ENCODE measurements at places on chromosomes 6 and 20. TPM values are rescaled to one million over a fixed set of nuclear protein-coding genes. Genes with fewer than 3 reads are reported as not detected.

DNA sequence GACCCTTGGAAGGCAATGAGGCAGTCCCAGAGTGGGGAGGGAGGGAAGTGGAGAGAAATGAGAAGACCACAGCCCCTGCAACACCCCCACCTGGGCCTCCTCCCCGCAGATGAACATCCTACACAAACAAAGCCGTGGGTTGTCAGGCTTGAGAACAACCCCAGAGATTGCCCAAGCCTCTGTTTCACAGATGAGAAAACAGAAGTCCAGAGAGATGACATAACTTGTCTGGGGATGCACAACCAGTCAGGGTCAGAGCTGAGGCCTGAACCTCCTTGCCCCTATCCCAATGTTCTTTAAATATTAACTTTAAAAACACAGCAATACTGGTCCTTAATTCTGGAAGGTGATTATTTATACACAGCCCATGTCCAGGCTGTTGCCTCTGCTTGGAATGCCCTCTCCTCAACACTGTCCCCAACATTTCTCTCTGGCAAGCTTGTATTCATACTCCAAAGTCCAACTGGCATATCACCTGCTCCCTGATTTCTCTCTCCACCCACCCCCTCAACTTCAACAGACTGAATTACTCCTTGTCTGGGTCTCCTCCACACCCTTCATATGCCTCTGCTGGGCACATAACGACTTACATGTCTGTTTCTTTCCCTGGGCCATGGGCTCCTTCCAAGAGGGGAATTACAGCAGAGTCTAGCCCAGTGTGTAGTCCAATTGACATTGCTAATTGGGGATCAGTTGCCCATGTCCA lies 135.5 kb upstream of the LRFN2 start:
- H3K27me3 ChIP-seq, result peaks cover 76% of the 10 kb centered on the region
- no peaks in the 10 kb centered on the region for H3K36me3 ChIP-seq
- no peaks in the 10 kb centered on the region for H3K4me1 ChIP-seq
- no peak overlapping the region for H3K4me3 ChIP-seq
- no peak for DNase-seq

DNA sequence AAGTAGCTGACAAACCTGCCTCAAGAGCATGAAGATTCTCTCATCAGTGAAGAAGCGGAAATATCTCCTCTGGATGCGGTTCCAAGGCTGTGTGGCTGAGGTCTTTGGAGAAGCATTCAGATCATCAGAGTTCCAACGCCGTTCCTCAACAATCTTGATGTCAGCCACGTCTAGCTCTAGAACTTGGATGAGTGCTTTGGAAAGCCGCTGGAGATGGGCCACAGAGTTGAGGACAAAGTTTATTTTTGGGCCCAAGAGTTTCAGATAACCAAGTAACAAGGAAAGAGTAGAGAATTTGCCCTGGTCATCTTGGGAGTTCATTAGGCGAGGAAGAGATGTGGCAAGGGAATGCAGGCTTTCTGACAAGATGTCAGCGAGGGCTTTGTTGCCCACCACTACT lies 20.9 kb downstream of the TTI1 start:
- DNase-seq, result no peak
- H3K27ac ChIP-seq, result no peak overlapping the region
- no peaks in the 10 kb centered on the region for H3K27me3 ChIP-seq
- H3K36me3 ChIP-seq, result peaks cover 3% of the 10 kb centered on the region
- no peaks in the 10 kb centered on the region for H3K4me1 ChIP-seq

DNA sequence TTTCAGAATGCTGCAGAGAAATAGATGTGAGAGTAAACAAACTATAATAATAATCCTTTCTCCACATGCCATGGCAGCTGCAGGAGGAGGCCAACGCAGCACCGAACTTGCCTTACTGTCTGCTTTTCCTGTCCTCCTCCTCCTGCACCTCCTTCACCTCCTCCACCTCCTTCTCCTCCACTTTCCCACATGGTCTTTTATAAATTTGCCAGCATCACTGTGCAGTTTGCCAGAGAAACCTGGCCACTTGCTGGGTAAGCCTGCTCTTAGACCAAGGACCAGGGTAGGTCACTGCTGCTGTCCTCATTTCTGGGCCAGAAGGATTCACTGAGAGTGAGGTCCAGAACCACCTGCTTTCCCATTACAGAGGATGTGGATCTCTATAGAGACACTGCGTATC lies 8.7 kb downstream of the SGK1 start:
- H3K27me3 ChIP-seq, result peaks cover 10% of the 10 kb centered on the region
- no peaks in the 10 kb centered on the region for H3K36me3 ChIP-seq
- DNase-seq, result no peak
- H3K27ac ChIP-seq, result no peak overlapping the region
- H3K4me1 ChIP-seq, result no peaks in the 10 kb centered on the region
- no peak overlapping the region for H3K4me3 ChIP-seq

DNA sequence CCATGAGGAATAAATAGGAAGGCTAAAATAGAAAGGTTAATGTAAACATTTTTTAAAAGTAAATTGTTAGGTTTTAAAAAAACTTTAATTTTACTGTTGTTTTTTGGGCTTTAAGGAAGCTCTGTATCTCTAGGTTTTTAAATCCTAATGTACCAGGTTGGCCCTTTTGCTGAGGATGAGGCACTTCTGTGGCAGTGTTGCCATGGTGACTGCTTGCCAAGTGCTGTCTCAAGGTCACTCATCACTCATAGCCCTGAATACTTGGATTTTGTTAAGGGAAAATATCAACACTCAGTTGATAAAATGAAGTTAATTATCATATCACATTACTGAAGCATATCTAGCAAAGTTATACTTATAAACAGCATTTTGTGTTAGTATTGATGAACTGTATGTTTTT lies 50.2 kb downstream of the NCOA3 start:
- H3K4me1 ChIP-seq, result no peaks in the 10 kb centered on the region
- no peak overlapping the region for H3K4me3 ChIP-seq
- no peak overlapping the region for H3K27ac ChIP-seq
- no peak for DNase-seq
- H3K27me3 ChIP-seq, result no peaks in the 10 kb centered on the region

GRCh38 chr6:169961772-169962561 lies 210.5 kb downstream of the ERMARD start:
- H3K27ac ChIP-seq, result no peak overlapping the region
- H3K27me3 ChIP-seq, result peaks cover 38% of the 10 kb centered on the region
- H3K4me3 ChIP-seq, result no peak overlapping the region
- DNase-seq, result no peak

- peak overlapping the region; percentile 97 for H3K27ac ChIP-seq
- no peak for DNase-seq
- peak overlapping the region; percentile 54 for H3K4me3 ChIP-seq
- peaks cover 38% of the 10 kb centered on the region for H3K4me1 ChIP-seq
- peaks cover 28% of the 10 kb centered on the region for H3K36me3 ChIP-seq
- H3K27me3 ChIP-seq, result no peaks in the 10 kb centered on the region
These were observed 45.4 kb downstream of the SYNJ2 start for GRCh38 chr6:158026901-158027589.

DNA sequence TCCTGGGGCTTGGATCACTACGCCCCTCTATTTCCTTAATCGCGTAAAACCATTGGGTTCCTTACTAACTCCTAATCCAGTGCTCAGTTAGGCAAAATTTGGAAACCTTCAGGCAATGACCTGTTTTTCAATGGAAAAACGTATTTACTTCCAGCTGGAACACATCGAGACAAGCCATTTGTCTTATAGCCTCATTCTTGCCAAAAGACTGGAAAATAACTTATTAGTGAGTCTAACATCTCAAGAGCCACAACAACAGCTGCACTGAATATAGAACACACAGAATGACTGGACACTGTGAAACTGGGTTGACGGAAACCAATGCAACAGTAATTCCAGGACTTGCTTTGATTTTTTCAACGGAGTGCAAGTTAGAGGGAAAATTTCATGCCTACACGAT lies 125.2 kb upstream of the MAP3K7 start:
- peaks cover 26% of the 10 kb centered on the region for H3K27me3 ChIP-seq
- H3K36me3 ChIP-seq, result no peaks in the 10 kb centered on the region
- no peak overlapping the region for H3K4me3 ChIP-seq
- H3K4me1 ChIP-seq, result no peaks in the 10 kb centered on the region
- DNase-seq, result no peak

DNA sequence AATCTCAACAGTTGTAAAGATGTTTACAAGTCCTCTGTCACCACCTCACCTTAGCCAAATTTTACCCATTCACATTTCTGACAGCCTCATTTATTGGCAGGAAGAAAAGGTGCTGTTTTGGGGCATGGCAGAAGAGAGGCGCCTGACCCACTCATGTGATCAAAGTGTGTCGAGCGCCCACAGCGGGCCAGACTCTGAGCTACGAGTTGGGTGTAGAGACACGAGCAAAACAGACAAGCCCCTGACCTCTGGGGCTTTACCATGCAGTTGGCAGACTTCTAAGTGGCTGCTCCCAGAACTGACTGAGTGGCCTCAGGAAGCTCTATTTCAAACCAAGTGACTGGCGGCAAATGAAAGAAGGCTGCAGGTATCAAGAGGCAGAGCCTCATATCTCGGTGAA lies 167.0 kb downstream of the SOBP start:
- H3K27ac ChIP-seq, result no peak overlapping the region
- DNase-seq, result no peak
- peaks cover 6% of the 10 kb centered on the region for H3K36me3 ChIP-seq
- no peaks in the 10 kb centered on the region for H3K27me3 ChIP-seq
- peaks cover 46% of the 10 kb centered on the region for H3K4me1 ChIP-seq

DNA sequence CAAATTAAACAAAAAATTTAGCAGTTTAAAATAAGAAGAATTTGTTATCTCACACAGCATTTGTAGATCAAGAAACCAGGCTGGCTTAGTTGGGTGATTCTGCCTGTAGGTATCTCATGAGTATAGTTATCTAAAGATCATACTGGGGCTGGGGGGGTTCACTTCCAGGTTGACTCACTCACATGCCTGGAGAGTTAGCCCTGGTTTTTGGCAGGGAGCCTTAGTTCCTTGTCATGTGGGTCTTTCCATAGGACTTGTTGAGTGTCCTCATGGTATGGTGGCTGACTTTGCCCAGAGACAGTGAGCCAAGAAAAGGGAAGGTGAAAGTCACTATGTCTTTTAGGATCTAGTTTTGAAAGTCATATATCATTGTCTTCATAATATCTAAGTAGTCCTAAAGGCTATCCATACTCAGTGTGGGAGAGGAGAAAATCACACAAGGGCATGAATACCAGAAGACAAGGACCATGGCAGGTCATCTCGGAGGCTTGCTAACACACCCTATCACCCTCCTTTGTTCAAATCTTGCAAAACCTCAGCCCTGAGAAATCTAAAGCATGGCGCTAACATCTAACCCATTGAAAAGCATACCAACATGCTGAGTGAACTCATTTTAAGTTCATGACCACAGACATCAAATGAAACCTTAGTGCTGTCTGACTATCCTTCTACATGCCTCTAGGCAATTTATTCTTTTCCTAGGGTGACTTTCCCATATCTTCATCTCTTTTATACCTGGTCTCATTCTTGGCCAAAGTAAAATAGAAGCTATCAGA lies 39.2 kb downstream of the CYP24A1 start:
- DNase-seq, result peak; percentile 79
- H3K36me3 ChIP-seq, result peaks cover 4% of the 10 kb centered on the region
- no peaks in the 10 kb centered on the region for H3K27me3 ChIP-seq
- no peak overlapping the region for H3K4me3 ChIP-seq
- no peak overlapping the region for H3K27ac ChIP-seq

DNA sequence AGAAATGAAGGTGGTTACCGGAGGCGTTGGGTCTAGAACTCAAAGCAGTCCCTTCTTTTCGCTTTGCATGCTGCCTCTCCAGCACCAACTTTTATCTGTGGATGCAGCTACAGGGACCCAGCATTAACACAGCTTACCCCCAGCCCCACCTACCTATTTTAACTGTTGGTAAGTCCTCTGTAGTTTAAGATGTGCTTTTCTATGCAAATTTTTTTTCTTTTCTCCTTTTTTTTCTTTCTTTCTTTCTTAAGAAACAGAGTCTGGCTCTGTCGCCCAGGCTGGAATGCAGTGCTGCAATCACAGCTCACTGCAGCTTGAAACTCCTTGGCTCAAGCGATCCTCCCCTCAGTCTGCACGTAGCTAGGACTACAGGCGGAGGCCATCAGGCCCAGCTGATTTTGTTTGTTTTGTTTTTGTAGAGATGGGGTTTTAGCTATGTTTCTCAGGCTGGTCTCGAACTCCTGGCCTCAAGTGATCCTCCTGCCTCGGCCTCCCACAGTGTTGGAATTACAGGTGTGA lies 6.5 kb upstream of the USP45 start:
- H3K4me3 ChIP-seq, result peak overlapping the region; percentile 100
- H3K4me1 ChIP-seq, result peaks cover 10% of the 10 kb centered on the region
- no peaks in the 10 kb centered on the region for H3K27me3 ChIP-seq

DNA sequence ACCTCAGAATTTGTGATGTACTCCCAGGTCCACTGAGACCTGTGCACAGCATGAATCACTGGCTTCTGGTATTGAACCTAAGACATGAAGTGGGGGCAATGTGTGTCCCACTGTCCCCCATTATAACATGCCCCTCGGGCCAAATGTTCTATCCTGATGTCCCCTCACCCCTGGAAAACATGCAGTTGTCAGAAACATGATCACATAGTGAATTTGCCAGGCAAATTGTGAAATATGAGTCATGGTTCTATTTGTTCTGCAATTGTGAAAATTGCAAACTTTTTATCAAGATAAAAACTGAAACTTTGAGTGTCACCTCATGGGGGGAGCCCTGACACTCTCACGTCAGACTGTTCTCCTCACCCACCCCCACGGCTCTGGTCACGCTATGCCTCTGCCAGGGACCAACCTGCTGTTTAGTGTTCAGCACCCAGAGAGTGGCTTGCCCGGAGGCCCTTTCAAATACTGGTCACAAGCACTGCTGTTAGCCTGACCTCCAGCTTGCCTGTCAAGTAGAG lies 305.3 kb downstream of the CLIC5 start:
- H3K4me1 ChIP-seq, result peaks cover 23% of the 10 kb centered on the region
- DNase-seq, result peak; percentile 17
- H3K27ac ChIP-seq, result no peak overlapping the region
- H3K4me3 ChIP-seq, result no peak overlapping the region
- no peaks in the 10 kb centered on the region for H3K27me3 ChIP-seq

GRCh38 chr6:103356531-103356930 lies 1503.2 kb downstream of the HACE1 start:
- no peak for DNase-seq
- H3K36me3 ChIP-seq, result no peaks in the 10 kb centered on the region
- H3K27ac ChIP-seq, result no peak overlapping the region
- no peaks in the 10 kb centered on the region for H3K27me3 ChIP-seq
- no peak overlapping the region for H3K4me3 ChIP-seq
- no peaks in the 10 kb centered on the region for H3K4me1 ChIP-seq

- H3K27ac ChIP-seq, result peak overlapping the region; percentile 42
- no peak overlapping the region for H3K4me3 ChIP-seq
- H3K4me1 ChIP-seq, result peaks cover 12% of the 10 kb centered on the region
- no peaks in the 10 kb centered on the region for H3K36me3 ChIP-seq
- no peaks in the 10 kb centered on the region for H3K27me3 ChIP-seq
- no peak for DNase-seq
These were observed 247.9 kb upstream of the BMP2 start for GRCh38 chr20:6519556-6519955.

C20orf202 gene
- total RNA-seq, result 0.22 TPM

BPIFB1 gene
- 8.5 TPM for total RNA-seq

HMGCLL1 gene
- not detected for total RNA-seq

BMP7 gene
- not detected for total RNA-seq

ENPP3 gene
- not detected for total RNA-seq

CFAP61 gene
- not detected for total RNA-seq

FAM83C gene
- not detected for total RNA-seq

Data from Calu3 (cell line).